Eye (tissue), 1 donor: ENCODE measurements at places on chromosomes 11 and 22.

DNA sequence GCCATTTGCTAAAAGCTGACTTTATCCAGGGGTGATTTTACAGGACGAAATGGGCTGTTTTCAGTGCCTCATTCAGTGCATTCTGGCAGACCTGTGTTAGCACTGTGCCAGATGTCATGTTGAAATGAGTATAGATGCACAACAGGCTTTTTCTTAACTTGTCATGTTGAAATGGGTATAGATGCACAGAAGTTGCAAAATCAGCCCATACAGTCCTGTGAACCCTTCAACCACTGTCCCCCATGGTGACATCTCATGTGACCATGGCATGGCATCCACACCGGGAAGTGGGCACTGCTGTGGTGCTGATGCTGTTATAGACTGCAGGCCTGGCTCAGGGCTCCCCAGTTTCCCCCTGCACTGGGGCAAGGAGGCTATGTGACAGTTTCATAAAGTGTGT is 2.5 kb downstream of the TALDO1 start:
- DNase-seq, result no peak

- DNase-seq, result no peak
Observed at GRCh38 chr11:96361778-96362177, 18.8 kb upstream of the MAML2 start.

- no peak for DNase-seq
Observed at GRCh38 chr11:92130421-92130831, 94.2 kb upstream of the FAT3 start.

- no peak for DNase-seq
Observed at GRCh38 chr11:64852804-64853509, 8.5 kb upstream of the CDC42BPG start.

GRCh38 chr11:121372671-121373429 is 79.3 kb upstream of the SORL1 start:
- no peak for DNase-seq

DNA sequence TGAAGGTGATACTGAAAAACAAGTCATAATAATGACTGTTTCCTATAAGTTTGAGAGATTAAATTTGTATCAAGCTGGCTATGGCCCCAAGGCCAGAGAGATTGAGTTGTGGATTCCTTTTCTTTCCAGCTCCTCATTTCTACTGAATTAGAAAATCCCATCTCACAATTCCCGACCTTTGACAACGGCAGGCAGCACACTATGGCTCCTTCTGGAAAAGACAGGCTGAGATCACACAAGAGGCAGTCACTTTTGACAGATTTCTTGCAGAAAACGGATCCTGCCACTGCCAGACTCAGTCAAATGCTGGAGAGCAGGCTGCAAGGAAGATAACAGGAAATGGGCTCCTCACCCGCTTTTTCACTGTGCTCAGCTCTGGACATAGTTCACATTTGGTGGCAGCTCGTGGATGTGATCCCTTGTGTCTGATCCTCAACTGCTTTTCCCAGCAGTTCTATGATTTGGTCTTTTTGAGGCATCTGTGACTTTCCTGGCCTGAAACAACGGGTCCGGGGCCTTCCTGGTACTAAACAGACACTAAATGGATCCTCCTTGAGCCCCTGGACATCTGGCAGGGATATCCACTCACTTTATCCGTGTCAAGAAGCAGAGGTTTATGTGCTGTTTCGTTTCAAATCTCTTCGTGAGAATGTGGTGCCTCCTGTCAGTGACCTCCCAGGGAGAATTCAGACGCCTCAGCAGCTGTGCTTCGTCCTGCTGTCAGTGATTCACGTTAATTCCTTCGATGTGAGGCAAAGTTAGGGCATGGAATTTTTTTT is 26.1 kb upstream of the RTL6 start:
- peak; percentile 55 for DNase-seq

GRCh38 chr11:83092488-83093384 is 21.0 kb upstream of the RAB30 start:
- DNase-seq, result no peak

GRCh38 chr22:20577045-20577444 is 69.6 kb downstream of the MED15 start:
- DNase-seq, result no peak

DNA sequence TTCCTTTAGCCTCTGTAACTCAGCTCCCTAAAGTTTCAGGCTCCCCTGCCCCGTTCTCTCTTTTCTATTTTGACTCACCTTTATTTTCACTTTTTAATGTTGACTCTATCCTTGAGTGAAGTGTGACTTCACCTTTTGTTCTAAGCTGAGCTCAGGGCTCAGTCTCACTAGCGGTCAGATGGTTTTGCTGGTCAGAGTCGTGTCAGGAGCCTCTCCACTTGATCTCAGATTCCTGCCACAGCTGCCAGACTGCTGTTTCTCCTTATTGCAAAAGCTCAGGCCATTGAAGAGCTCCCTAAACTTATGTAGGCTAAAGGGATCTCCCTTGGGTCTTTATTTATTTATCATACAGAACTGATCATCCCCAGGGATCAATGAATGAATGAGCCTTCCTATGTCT is 13.7 kb upstream of the POU2AF2 start:
- DNase-seq, result no peak

DNA sequence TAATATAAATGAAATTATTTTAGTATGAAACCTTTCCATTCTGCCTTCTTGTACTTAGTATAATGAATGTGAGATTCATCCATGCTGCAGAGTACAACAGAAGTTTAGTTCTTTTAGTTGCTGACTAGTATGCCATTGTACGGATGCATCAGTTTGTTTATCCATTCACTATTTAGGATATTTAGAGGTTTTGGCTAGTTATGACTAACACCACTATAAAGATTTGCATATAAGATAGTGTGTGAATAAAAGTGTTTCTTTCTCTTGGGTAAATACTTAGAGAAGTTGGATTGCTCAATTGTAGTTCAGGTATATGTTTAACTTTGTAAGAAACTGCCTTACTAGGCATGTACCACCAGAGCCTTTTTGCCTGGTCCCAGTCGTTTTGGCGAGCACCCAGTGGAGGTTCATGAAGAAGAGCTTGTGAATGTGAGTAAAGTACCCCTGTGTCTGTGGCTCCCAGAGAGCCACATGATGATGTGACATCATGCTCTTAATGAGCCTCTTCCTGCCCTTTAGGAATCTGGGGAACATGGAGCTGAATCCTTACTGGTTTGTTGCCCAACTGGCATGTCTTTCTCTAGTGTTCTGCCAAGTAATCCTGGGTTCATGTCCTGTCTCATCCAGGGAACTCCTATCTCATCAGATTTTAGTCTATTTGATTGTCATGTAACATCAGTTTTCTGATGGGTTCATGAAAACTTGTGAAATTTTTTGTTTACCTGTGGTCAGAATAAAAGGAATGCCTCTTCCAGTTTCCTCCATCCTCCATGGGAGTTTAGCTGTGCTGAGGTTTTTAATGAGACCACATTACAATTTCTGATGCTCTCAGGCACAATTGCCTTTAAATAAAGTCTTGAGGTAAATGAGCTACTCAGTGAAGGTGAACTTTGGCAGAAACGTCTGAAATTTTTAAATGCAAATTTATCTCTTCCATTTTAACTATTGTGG is 234.8 kb downstream of the CASP12 start:
- DNase-seq, result no peak

DNA sequence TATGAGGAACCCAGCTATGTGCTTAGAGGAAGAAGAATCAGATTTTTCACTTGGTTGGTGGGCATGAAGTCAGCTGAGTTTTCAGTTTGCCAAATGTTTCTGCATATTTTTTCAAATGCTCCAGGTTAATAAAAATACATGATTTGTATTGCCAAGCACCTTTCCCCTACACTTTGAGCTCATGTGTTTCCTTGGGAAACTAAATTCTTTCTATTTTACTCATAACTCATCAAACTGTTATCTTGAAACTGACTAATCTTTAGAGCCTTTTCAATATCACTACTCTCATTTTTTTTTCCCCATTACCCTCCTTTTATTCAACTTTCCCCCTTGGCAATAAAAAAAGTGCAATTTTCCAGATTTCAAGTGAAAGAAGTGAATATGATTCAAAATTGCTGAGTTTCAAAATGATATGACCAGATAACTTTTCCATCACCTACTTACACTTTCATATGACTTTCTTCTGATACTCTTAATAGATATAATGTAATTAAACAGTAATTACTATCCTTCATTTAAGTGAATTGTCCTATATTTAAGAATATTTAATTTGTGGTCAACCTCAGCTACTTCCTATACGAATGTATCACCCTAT is 91.9 kb upstream of the SOX6 start:
- DNase-seq, result no peak

GRCh38 chr22:18096823-18097222 is 13.8 kb upstream of the TUBA8 start:
- no peak for DNase-seq

GRCh38 chr22:49324527-49325491 is 502.9 kb downstream of the BRD1 start:
- DNase-seq, result no peak

DNA sequence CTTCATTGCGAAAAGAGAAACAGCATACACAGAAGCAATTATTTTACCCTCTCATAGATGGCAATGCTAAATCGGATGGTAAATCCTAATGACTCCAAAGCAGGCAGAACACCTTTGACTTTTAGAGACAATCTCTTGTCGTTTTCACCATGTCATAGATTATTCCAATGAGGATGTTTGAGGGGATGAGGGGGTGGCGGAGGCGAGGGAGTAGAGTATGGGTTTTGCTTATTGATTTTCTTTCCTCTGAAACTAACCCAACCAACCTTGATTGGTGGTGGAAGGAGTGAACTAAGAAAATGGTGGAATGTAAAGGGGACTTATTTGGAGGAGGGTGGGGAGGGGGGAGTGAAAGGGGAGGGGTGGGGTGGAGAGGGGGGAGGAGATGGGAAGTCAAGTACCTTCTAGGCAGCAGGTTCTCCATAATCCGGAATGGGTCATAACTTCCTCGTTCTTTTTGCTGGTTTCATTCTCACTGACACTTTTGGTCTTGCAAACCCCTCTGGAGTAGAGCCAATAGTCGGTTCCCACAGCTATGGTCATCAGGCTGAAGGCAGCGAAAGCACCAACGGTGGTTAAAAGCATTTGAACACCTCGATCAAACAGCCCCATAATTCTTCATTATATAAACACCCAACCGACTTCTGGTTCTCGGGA is 1.5 kb downstream of the CACNG2 start:
- DNase-seq, result peak; percentile 12

GRCh38 chr11:68137833-68138232 is 16.6 kb upstream of the CHKA start:
- peak; percentile 48 for DNase-seq

GRCh38 chr11:1375955-1376258 is 13.8 kb upstream of the BRSK2 start:
- no peak for DNase-seq

GRCh38 chr11:115439385-115439784 is 64.8 kb downstream of the CADM1 start:
- no peak for DNase-seq

DNA sequence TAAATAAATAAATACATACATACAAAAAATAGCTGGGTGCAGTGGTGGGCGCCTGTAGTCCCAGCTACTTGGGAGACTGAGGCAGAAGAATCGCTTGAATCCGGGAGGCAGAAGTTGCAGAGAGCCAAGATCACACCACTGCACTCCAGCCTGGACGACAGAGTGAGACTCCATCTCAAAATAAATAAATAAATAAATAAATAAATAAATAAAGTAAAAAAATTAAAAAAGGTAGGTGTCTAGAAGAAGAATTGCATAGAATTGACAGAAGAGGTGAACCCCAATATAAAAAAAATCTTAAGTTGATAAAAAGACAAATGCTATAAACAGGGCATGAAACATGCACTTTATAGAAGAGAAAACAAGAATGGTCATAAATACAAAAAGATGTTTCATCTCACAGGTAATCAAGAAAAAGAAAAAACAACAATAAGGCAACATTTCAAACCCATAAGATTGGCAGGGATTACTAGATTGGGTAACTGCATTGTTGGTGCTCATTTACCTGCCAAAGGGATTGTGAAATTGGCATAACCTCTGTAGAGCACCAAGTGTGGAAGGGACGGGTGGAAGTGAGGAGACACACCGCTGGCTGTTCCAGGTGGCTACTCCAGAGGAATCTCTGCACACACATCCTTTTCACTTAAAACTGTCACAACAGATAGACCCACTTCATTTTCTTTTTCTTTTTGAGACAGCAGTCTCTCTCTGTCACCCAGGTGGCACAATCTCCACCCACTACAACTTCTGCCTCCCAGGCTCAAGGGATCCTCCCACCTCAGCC is 44.7 kb downstream of the NF2 start:
- no peak for DNase-seq

DNA sequence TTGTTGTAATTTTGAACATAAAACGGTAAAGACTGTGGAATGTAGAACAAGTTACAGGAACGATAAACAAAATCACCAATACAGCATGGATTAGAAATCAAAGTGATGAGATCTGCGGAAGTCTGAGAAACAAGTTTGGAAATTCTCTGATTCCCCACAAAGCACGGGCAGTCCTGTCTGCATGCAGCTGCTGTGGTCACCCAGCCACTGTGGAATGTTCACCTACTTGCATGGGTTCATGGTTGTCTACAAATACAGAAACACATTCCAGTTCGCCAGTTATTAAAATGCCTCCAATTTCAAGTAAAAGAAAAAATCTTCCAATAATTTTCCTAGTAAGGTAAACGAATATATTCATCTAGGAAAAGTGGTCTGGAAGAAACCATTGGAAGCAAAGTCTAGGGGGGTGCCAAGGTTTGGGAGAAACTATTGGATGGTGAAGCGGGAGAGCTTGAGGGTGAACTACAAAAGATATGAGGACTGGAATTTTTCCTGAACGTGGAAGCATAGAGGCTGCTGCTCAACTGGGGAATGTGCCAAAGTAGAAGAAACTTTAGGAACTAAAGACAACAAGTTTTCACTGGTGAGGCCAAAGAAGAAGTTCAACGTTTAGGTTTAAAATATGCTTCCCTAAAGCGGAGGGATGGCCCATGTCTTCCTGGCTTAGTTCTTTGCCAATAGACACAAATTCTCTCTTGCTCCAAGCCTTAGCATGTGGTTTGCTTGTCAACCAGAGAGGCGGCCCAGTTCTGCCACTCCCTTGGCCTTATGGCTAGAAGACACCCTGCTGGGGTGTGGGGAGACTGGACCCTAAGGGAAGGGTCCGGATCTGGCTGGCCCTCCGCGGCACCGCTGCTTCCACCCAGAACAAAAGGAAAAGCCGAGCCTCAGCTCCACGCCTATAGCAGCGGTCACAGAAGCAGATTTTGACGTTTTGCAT is 70.2 kb downstream of the CTTN start:
- peak; percentile 40 for DNase-seq

DNA sequence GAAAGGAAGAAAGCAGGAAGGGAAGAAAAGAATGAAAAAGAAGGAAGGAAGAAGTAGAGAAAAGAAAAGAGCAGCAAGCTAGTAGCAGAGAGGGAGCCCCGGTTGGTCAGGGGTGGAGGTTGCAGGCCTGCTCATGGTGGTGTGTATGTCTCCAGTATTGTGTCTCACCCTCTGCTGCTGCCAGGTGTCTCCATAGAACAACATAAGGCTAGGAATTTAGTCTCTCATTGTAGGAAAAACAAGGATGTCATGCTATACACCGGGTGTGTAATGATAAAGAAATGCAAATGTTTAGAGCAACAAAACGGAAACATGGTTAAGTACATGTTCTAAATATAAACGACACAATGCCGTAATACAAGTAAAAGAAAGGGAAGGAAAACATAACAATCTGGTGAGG is 342.5 kb downstream of the NTM start:
- DNase-seq, result no peak
